HepG2 (cell line): ENCODE measurements at places on chromosomes 11 and 22. TPM values are rescaled to one million over a fixed set of nuclear protein-coding genes. Genes with fewer than 3 reads are reported as not detected.
A peak's percentile ranks its signal among the peaks of the same experiment; 100 is the strongest.

- H3K36me3 ChIP-seq: no peaks in the 10 kb centered on the region
- H3K4me1 ChIP-seq: no peaks in the 10 kb centered on the region
- DNase-seq: no peak
- no peak overlapping the region for H3K27ac ChIP-seq
- peaks cover 1% of the 10 kb centered on the region; the same call in 1 of the 2 replicates for H3K27me3 ChIP-seq
Measured at GRCh38 chr11:20243974-20244373, 83.7 kb upstream of the DBX1 start.

The MMP11 gene
- 2.7 and 8.9 TPM in 2 replicates for total RNA-seq

GRCh38 chr11:59769828-59770227 lies 14.7 kb downstream of the STX3 start:
- no peak overlapping the region for H3K4me3 ChIP-seq
- H3K4me1 ChIP-seq: no peaks in the 10 kb centered on the region
- no peaks in the 10 kb centered on the region; the same call in 2 of the 3 replicates for H3K36me3 ChIP-seq
- H3K27me3 ChIP-seq: no peaks in the 10 kb centered on the region
- H3K27ac ChIP-seq: no peak overlapping the region
- DNase-seq: no peak

The SART1 gene
- 18.1 and 22.5 TPM in 2 replicates for total RNA-seq

DNA sequence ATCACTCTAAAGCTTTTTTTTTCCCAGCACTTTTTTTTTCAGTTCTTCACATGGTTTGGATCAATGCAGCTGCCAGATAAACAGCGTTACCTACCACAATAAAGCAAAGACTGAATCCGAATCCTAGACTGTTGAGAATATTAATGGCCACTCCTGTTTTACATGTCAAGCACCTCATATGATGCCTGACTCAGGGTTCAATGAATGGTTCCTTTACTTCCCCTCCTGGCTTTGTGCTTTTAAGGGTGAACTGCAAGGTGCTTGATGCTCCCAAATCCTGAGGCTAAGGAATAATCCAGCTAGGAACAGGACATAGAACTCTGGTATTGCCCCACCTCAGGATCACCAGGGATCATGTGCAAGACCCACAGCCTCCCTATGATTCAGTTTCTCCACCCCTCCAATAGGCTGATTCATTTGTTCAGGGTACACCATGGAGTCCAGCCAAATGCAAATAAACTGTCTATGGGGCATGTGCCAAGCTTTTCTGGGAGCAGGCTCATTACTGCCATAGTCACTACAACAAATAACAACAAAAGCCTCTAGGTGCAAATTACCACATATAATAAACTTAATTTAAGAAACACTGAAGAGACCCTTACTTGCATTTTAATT lies 104.3 kb downstream of the GAB2 start:
- no peaks in the 10 kb centered on the region; the same call in 1 of the 2 replicates for H3K27me3 ChIP-seq
- no peaks in the 10 kb centered on the region for H3K36me3 ChIP-seq
- H3K4me1 ChIP-seq: peaks cover 50% of the 10 kb centered on the region
- no peak overlapping the region for H3K4me3 ChIP-seq
- DNase-seq: peak; percentile 36

The UBE2L6 gene
- total RNA-seq: 30.3 and 37.6 TPM in 2 replicates

- 0 out of 2 replicates have a peak, but pooled peaks cover 1% of the 10 kb centered on the region for H3K36me3 ChIP-seq
- peak; percentile 78 for DNase-seq
- peak overlapping the region; percentile 80 for H3K27ac ChIP-seq
- H3K4me1 ChIP-seq: peaks cover 74% of the 10 kb centered on the region
- H3K27me3 ChIP-seq: no peaks in the 10 kb centered on the region; the same call in 2 of the 3 replicates
Measured at GRCh38 chr11:117096201-117096991, 1.8 kb downstream of the SIK3 start.

DNA sequence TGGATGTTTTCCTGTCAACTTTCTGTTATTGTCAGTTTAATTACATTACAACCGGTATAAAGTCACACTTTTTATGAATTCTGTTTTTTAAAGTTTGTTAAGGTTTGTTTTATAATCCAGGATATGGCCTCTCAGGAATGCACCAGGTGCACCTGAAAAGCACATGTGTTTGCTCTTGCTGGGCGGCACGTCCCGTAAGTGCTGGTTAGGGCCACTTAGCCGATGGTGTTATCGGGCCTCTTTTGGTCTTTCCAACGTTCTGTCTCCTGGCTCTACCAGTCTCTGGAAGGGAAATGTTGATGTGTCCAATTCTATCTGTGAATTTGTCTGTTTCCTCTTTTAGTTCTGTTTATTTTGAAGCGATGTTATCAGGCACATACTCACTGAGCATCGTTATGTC lies 695.7 kb downstream of the BRD1 start:
- peaks cover 1% of the 10 kb centered on the region for H3K27me3 ChIP-seq
- H3K27ac ChIP-seq: no peak overlapping the region
- no peak overlapping the region for H3K4me3 ChIP-seq
- DNase-seq: no peak

DNA sequence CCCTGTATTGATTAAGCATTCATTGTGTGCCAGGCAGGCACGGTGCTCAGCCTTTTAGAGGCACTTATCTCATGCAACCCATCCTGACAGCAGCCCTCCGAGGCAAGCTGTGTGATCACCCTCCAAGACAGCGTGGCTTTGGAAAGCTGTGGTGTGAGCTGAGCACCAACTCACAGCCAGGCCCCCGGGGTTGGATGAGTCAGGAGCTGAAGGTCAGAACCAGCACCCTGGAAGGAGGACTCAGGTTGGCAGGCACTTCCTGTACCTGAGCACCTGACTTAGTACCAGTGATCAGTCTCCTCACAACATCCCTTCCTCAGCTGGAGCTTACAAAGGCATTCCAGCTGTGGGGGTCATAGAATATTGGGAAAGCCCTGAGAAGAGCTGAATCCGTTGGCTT lies 9.0 kb downstream of the PATZ1 start:
- H3K27ac ChIP-seq: no peak overlapping the region
- no peak overlapping the region for H3K4me3 ChIP-seq
- peaks cover 57% of the 10 kb centered on the region for H3K4me1 ChIP-seq
